ENCODE measurements at places on chromosomes 11 and 22. TPM values are rescaled to one million over a fixed set of nuclear protein-coding genes. Genes with fewer than 3 reads are reported as not detected.

DNA sequence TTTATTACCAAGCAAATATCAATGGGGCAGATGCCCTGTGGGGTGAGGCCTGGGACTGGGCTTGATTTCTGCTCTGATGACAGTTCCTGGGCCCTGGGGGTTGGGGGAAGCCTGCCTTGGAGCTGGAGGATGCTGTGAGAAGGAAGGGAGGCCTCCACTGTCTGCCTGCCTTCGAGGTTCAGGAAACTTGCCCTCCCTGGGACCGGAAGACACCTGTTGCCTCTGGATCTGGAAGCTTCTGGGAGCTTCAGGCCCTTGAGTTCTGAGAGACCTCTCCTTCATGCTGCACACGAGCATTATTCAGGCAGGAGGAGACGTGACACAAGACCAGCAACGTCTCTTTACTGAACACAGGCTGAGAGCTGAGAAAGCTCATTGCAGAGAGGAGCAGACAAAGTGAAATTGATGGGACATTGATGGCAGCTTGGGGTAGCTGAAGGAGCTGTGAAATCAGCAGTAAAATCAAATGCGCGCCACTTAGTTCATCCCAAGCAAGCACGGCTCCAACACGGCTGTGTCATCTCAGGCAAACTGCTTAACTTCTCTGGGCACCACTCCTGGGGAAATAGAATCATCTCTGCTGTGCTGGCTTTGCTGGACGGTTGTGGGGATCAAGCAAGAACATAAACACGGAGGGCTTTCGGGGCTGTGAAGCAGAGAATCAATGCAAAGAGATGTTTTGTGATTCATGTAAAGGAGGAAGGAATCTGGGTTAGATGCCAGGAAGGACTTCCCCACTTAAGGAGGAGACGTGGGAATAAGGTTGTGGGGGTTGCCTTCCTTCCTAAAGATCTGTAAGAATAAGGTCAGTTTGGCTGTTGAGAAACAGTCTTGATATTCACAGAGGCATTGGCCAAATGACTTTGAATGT is 64.5 kb downstream of the TP53I11 start:
- no peak for DNase-seq

DNA sequence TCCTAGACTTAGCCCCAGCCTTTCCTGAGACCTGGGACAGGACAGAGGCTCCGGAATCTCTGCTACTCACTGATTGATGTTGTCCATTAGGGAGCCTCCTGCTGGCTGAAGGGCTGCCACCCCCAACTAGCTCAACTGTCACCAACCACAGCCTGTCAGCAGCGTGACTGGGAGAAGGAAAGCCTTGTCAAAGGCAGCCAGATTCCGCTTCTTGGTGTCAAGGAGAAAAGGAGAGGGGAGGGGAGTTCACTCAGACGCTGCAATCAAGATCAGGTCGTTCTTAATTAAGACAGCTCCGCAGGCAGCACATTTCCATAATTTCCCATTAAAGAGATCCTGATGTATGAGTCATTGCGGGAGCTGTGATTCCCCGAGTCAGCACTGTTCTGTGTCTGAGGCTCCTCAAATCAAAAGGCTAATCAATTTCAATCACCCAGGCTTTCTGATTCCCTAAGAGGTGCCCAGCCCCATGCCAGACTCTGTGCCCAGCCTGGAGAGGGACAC is 152.8 kb upstream of the ZBED5 start:
- DNase-seq, result no peak

DDX17 gene
- 320 TPM for total RNA-seq

MEI1 gene
- 27.7 TPM for total RNA-seq

GRCh38 chr11:2932850-2933251 is 3.6 kb upstream of the PHLDA2 start:
- DNase-seq, result peak; percentile 40

CYB5R3 gene
- 64.3 TPM for total RNA-seq

OR52H1 gene
- not detected for total RNA-seq

- peak; percentile 29 for DNase-seq
Measured at GRCh38 chr11:132125988-132126871, 755.8 kb downstream of the NTM start.

- DNase-seq, result no peak
Measured at GRCh38 chr11:95514416-95515110, 275.0 kb downstream of the FAM76B start.

DNA sequence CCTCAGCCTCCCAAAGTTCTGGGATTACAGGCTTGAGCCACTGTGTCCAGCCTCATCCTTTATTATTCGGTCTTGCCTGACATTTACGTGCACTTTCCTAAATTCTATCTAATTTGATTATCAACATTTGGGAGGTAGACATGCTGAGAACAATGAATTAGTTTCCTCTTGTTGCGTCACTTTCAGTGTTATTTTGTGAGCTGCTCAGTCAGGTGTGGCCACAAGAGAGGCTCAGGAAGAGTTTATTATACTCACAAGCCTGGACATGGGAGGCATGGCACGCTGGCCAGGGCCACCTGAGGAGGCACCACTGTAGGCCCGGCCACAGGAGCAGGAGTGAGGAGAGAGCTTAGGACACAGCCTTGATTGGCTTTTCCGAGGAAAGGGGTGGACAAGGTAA is 59.7 kb upstream of the RBFOX2 start:
- no peak for DNase-seq
